ENCODE measurements at places on chromosomes 5 and 9.

DNA sequence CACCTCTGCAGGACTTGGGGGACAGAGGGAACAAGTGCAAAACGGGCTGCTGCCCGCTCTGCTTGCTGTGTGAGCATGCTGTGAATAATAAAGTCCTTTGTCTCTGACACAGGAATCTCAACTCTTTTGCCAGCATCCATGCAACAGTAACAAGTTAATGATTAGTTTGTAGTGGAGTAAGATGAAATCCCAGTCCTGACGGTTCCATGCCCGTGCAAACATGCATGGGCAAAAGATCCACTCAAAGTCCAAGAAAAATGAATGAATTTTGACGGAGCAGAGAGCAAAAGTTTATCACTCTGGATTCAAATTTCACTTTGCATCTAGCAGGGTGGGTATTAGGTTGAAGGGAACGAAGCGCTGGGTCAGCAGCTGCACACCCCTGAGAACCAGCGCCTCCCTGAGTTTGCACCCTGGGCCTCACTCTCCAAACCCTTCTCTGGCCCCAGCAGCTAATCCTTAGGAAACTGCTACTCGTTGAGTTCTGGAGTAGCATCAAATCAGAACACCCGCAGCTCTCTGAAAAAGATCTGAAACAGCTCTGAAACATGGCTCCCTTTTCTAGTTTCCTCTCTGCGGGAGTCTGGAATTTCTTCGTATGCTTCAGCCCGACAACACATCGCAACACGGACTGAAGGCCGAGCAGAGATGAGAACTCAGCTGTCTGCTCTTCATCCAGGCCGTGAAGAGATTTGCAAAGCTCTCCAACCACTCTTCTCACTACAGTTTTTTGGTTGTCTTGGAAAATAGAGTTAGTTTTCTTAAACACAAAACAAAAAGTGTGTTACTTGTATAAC is 45.6 kb upstream of the RUFY1 start:
- no peaks in the 10 kb centered on the region for H3K27me3 ChIP-seq
- H3K36me3 ChIP-seq: no peaks in the 10 kb centered on the region
- peaks cover 7% of the 10 kb centered on the region for H3K4me1 ChIP-seq
- H3K4me3 ChIP-seq: no peak overlapping the region

- H3K4me3 ChIP-seq: no peak overlapping the region
- H3K4me1 ChIP-seq: no peaks in the 10 kb centered on the region
- DNase-seq: no peak
- no peaks in the 10 kb centered on the region for H3K36me3 ChIP-seq
- H3K27ac ChIP-seq: no peak overlapping the region
Measured at GRCh38 chr9:81079055-81079454, 610.3 kb downstream of the TLE1 start.

- no peaks in the 10 kb centered on the region for H3K36me3 ChIP-seq
- no peak for DNase-seq
- H3K27ac ChIP-seq: no peak overlapping the region
- H3K4me1 ChIP-seq: no peaks in the 10 kb centered on the region
- H3K4me3 ChIP-seq: no peak overlapping the region
Measured at GRCh38 chr5:7957329-7957728, 88.4 kb downstream of the MTRR start.

GRCh38 chr9:14326264-14326826 is 12.4 kb upstream of the NFIB start:
- no peak for DNase-seq
- no peak overlapping the region for H3K27ac ChIP-seq
- peaks cover 20% of the 10 kb centered on the region for H3K4me1 ChIP-seq
- H3K36me3 ChIP-seq: no peaks in the 10 kb centered on the region

- H3K36me3 ChIP-seq: no peaks in the 10 kb centered on the region
- H3K4me1 ChIP-seq: peaks cover 16% of the 10 kb centered on the region
- H3K27me3 ChIP-seq: no peaks in the 10 kb centered on the region
- H3K4me3 ChIP-seq: no peak overlapping the region
- DNase-seq: no peak
Measured at GRCh38 chr9:129108083-129108804, 2.3 kb downstream of the CRAT start.

Data from activated CD8-positive, alpha-beta memory T cell treated with anti-CD3 and anti-CD28 coated beads, Interleukin-2, amount 10 ng/mL, durations not matched to agents 7 days and 5 days (primary cell).